ENCODE measurements at places on chromosomes 4 and X.

GRCh38 chr4:165879641-165880040 lies 6.6 kb downstream of the TLL1 start:
- no peak for ATAC-seq

- no peak for ATAC-seq
Observed at GRCh38 chrX:49287665-49288064, 15.8 kb upstream of the GAGE10 start.

GRCh38 chr4:24164054-24164693 lies 274.3 kb upstream of the PPARGC1A start:
- ATAC-seq = no peak

- no peak for ATAC-seq
Observed at GRCh38 chr4:7359400-7360062, 75.2 kb downstream of the PSAPL1 start.

- ATAC-seq = peak; percentile 95
Observed at GRCh38 chr4:2281575-2282343, 19.9 kb upstream of the MXD4 start.

DNA sequence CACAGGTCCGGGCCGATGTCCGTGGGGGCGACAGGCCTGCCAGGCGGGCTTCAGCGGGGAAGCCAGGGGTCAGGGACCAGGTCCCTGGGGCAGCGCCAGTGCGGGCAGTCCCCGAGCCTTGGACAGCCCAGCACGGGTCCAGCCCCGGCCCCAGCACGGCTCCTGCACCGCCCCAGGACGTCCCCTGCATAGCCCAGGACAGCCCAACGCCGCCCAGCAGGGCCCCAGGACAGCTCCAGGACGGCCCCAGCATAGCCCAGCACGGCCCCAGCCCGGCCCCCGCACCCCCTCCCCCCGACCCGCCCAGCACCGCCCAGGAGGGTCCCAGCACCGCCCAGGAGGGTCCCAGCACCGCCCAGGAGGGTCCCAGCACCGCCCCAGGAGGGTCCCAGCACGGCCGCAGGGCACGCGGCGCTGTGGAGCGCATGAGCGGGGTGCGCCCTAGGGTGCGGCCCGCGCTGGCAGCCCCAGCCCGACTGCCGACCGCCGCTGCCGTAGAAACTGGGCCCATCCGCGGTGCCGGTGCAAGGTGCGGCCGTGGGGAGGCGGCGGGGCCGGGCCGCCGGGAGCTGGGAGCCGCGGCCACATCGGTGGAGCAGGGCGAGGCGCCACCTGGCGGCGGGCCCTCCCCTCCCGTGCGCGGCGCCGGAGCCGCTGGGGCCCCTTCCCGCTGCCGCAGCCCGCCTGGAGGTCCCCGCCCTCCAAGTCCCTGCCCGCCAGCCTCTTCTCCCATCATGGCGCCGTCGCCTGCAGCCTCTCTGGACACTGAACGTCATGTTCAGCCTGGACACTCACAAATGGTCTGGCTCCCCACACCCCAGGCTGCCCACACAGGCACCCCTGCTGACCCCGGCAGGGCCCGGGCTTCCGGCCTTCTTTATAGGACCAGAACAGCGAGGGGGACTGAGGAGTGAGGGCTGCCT lies 106.8 kb upstream of the NKX1-1 start:
- no peak for ATAC-seq

All from stimulated activated memory B cell treated with anti-CD40 and anti-IgM and Interleukin-4, amounts not matched to agents 10 μg/mL and 1 μg/mL and 100 μg/mL, for 72 hours (primary cell).